ENCODE measurements at places on chromosomes 2 and 18.

DNA sequence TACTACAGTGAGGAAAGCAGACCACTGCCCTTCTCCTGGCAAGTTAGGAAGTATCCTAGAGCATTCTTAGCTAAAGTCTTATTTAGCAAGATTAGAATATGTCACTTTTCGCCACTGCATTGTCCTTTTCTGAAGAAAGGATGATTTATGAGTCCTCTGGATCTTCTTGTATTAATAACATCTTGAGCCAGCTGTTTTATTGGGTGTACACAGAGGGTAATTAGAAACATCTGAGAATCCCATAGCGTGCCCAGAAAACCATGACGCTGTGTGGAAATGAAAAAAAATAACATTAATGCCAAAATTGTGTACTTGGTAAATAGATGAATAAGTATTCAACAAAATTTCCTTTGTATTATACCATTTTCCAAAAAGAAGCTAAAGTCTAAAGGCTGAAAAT is 198.7 kb downstream of the LTBP1 start:
- DNase-seq: no peak

GRCh38 chr2:63652652-63652985 is 63.9 kb downstream of the MDH1 start:
- DNase-seq: no peak

DNA sequence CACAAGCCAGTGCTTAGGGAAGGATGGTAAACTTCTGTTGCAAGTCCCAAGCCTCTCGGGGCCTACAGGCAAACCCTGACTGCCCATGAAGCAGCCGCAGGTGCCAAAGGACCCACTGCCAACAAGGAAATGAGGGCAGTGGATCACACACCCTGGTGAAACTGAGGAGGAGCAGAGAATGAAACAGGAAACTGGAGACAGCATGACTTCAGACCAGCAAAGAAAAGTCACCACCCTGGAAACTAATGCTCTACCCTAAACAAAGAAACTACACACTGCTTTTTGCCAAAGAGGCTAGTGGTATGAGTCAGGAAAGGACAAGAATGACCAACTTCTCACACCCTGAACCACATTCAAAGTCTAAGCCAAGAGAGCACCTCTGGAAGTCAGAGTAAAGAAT is 97.2 kb downstream of the MYO5B start:
- no peak for DNase-seq

DNA sequence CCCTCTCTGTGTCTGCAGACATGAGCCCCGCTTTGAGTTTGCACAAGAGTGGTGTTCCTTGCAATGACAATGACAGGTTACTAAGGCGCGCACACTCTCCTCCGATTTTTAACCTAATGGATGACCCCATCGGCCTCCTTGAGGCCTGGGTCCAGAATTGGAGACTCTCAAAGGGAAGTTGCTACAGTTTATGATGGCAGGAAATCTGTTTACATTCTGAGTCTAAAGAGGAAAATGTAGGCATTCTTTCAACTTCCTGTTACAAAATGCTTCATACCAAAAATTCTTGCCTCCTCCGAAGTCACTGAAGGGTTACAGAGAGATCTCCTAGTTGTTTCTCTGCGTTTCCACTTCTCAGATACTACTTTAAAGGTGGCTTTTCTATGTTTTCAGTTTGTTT is 225.3 kb upstream of the AGAP1 start:
- no peak for DNase-seq

- DNase-seq: no peak
Measured at GRCh38 chr2:224449212-224450147, 47.6 kb upstream of the FAM124B start.

GRCh38 chr2:227789803-227790202 is 23.8 kb upstream of the CCL20 start:
- no peak for DNase-seq

GRCh38 chr2:13289310-13289709 is 572.6 kb downstream of the TRIB2 start:
- DNase-seq: no peak

GRCh38 chr2:42842466-42842865 is 50.1 kb upstream of the HAAO start:
- DNase-seq: no peak

GRCh38 chr18:7196421-7196820 is 34.5 kb upstream of the LRRC30 start:
- DNase-seq: no peak

DNA sequence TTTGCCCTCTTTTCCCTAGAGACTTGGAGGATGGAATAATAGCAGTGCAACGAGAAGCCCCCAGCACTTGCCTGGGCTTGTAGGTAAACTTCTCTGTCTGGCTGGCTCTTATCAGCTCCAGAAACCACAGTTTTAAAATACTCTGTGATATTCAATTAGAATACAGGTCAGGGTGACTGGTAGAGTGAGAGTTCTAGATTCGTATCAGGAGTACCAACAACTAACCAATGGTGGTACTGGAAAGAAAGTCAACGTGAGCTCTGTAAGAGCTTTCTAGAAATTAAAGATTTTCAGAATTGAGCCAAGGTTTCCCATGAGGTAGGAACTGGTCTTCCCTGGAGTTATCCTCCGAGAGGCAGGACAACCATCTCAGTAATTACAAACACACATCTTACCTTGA is 216.9 kb downstream of the NYAP2 start:
- no peak for DNase-seq

DNA sequence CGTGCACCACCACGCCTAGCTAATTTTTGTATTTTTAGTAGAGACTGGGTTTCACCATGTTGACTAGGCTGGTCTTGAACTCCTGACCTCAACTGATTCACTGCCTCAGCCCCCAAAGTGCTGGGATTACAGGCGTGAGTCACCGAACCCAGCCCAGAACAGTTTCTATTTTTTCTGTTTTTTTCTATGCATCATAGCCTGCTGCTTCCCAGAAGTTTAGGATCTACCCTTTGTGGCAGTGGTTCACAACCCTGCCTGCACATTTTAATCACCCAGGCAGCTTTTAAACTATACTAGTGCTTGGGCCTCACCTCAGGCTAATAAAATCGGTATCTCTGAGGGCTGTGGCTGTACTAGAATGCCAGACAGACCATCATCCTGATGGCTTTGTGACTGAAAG is 39.7 kb upstream of the SOCS6 start:
- DNase-seq: no peak

- no peak for DNase-seq
Measured at GRCh38 chr2:129752176-129752575, 227.3 kb upstream of the RAB6C start.

DNA sequence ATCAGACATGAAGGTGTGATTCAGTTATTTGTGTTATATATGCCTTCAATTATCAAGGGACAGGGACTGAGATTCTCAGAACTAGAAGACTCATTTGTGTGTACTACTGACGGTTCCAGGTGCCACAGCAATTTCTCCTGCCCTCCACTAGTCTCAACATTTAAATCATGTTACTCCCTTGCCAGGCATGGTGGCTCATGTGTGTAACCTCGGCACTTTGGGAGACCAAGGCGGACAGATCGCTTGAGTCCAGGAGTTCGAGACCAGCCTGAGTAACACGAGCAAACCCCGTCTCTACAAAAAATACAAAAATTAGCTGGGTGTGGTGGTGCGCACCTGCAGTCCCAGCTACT is 1.1 kb downstream of the CNDP2 start:
- no peak for DNase-seq

DNA sequence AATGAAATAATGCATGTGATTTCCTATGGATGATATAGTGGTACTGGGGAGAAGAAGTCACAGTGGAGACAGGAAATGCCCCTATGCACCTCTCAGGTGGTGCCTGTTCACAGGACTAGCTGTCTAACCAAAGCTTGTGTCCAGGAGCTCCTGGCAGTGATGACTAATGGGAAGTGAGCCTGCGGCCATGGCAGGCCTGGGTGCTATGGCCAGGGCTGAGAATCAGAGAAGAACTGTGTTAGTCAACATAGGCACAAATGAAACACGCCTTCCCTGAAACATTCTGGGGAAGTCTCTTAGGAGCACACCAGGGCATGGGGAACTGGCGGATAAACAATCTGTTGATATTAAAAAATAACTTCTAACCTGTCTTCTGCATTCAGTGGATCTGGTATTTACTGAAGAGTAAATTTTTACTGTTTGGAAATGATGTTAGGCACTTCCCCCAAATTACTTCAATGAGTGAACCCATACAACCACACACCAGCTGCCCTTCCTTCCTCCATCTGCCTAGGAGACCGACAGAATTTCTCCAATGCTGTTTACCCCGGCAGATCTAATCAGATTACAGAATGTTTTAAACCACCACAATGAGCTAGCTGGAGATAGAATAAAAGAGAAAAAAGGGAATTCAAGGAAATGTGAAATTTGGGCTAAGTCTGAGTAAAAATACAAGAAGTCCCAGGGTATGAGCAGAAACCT is 67.4 kb downstream of the MEP1B start:
- DNase-seq: no peak

DNA sequence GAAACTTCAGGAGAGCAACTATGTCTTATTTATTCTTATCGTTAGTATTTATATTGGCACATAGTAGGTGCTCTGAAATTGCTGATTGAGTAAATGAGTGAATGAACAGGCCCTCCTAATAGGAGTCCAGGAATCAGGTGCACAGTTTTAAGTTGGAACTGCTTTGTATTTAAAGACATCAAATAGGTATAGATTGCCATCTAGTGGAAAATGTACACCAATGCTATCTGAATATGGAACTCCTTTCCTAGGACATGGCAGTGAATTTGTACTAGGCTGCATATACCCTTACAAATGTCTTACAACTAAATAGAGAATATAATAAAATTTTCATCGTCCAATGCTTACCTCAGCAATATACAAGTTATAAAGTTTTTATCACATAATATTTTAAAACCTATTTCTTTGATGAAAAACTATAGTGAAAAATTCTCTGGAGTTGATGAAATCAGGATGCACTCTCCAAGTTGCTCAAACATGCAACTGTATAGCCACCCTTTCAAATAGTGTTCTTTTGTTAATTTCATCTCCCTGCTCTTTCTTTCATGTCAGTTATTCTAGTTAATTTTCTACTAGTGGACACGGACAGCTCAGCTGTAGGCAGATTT is 318.9 kb upstream of the SYT4 start:
- DNase-seq: no peak

DNA sequence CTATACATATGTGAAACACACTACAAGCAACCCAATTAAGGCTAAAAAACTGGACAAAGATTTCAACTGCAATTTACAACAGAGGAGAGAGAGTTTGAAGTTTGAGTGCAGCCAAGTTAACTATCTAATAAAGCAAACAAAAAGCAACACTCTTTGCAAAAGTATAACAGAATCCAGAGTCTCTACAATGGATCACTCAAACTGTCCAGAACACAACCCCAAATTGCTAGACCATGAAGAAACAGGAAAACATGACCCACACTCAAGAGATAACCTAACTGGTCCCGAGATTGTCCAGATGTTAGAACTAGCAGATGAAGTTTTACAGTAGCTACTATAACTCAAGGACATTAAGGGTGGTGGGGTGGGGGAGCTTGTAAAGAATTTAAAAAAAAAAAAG is 14.8 kb downstream of the ABHD3 start:
- DNase-seq: no peak

GRCh38 chr18:49639643-49640391 is 78.0 kb downstream of the LIPG start:
- DNase-seq: no peak

- no peak for DNase-seq
Measured at GRCh38 chr2:7927691-7928090, 754.2 kb upstream of the ID2 start.

DNA sequence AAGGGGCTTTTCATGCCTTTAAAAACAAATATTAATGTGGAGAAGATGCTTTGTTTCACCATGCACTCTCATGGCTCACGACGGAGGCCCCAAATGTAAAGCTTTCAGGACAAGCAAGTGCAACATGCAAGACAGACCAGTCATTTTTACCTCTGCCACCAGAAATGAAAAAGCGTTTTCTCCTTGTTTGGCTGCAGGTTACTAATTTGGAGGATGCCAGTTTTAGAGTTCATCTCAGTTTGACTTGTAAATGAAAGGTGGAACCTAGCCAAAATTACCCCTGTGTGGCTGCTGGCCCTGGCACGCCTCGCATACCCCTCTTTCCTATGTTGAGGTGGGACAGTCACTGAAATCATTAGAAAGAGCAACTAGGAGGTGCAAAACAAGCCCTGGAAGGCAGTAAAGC is 138.6 kb downstream of the BCL2 start:
- DNase-seq: no peak

GRCh38 chr2:94955702-94956101 is 69.8 kb upstream of the MAL start:
- no peak for DNase-seq

Measured in activated CD8-positive, alpha-beta memory T cell treated with anti-CD3 and anti-CD28 coated beads, Interleukin-2, amount 50 U/mL, for 4 hours (primary cell).